ENCODE measurements at places on chromosomes 16 and 17.

DNA sequence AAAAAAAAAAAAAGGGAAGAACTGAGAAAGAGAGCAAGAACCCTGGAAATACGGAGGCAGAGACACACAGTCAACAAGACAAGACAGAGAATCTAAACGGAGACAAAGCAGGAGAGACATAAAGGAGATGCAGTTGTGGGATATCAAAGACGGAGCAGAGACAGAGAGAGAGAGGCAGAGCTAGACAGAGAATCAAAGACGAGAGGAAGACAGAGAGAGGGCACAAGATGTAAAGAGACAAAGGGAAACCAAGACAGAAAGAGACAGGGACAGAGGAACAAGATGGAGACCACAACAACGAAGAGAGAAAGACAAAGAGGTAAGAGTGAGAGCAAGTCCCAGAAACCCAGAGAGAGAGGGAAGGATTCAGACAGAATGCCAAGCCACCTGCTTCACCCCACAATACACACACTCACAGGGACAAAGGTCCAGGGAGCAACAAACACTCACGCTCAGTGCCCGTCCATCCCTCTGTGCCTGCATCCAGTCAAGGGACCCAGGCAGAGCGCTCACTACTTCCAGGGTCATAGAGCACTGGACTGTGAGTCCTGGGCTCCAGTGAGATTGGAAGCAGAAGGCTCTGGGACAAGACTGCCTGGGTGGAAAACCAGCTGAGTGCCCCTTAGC, 88.9 kb downstream of the C16orf78 start:
- DNase-seq, result no peak

DNA sequence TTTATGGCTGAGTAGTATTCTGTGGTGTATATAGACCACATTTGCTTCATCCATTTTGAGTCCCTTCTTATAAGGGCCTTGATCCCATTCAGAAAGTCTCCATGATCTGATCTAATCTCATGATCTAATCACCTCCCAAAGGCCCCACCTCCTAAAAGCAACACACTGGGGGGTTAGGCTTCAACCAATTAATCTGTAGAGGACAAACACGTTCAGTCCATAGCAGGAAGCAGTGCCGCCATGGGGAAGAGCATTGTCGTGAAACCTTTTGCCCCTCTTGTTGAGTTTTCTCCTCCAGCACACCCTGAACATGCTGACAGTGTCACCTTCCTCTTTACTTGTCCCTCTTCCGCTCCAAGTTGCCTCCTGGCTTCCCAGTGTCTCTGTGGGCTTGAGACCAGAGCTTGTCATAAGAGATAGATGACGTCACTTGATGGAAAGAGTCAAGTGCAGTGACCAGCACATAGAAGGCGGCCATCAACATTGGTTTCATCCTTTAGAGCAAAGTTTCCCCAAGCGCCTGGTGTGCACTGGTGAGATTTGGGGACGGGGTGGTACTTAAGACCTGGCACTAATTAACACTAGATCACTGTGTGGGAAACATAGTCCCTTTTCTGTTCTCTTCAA, 74.1 kb downstream of the PRKCB start:
- DNase-seq, result no peak

GRCh38 chr16:16178455-16179162, 44.7 kb downstream of the ABCC6 start:
- peak; percentile 82 for DNase-seq

GRCh38 chr17:50280068-50280467, 5.8 kb downstream of the TMEM92 start:
- DNase-seq, result no peak

GRCh38 chr17:80270836-80271235, 10.2 kb downstream of the RNF213 start:
- no peak for DNase-seq

Data from mesenteric fat pad (tissue), 1 donor.